ENCODE measurements at places on chromosomes 4 and X.

DNA sequence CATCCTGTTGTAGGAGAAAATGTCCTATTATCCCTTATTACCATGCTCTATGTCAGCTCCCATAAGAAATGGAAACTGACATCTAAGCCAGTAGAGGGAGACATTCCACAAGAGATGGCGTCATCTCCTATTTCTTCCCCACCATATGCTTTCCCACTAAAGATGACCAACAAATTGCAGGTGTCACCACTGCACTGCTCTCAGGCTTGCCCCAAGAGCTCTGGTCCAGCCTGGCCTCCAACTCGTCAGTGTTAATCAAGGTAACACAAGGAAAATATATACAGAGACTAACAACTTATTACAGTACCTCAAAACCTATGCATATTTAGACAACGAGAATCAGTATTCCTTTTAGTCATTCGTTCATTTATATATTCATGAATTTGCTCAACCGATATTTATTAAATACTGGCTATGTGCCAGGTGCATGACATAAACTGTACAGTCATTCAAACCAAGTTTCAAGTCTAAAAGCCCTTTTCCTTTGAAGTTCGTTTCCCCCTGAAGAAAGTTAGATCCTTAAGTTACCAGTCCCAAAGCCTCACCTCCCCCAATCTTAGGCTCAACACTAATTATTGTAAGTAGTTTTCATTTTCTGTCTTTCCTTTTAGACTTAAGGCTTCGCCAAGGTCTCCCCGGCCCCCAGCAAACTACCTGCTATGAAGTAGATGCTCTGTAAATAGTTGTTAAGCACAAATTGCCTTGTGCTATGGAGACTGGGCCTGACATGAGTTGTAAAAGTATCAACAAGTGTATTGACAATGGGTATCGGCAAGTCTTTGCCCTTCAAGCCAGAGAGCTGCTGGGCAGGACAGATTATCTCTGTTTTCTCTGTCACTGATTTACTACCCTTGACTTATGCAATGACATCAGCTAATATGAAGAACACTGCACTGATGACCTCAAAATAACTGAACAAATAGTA is 3.1 kb upstream of the FGB start:
- DNase-seq, result no peak

- no peak for DNase-seq
These were observed 259.7 kb downstream of the NKX6-1 start for GRCh38 chr4:84239278-84239845.

- DNase-seq, result no peak
These were observed 18.4 kb downstream of the MAGEB17 start for GRCh38 chrX:16185725-16186136.

DNA sequence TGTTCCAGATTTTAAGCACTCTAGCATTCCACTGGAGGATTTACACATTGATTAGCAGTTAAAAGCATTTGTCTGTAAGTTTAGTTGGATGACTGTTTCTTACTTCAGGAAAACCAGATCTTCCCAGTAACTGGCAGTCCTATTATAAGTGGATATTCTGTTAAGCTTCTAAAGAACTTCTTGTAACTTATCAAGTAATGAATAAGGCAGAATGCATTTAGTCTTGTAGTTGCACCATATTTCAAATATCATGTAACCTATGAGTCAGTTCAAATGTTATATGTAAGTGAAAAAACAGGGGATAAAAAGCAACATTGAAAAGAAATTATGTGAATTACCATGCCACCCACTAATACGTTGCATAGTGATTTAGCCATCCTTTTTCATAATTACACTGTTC is 30.2 kb upstream of the TENM3 start:
- DNase-seq, result no peak

GRCh38 chr4:104906276-104906675 is 240.4 kb upstream of the TET2 start:
- no peak for DNase-seq

DNA sequence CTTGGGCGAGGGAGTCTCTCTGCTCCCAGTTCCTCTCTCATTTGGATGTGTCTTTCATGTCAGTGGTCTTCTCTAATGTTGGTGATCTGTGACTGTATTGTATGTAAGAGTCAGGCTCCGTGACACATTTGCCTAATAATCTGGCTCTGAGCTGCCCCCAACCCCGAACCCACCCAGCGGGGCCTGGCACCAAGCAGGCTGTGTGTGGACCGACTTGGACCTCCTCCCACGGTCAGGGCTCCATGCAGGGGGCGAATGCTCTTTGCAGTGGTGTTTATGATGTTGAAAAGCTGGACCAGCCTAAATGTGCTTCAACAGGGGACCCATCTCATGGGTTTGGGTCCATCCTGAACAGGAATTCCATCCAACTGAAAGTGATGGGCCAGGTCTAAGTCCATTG is 47.0 kb upstream of the ADRA2C start:
- no peak for DNase-seq

Measured in activated naive CD4-positive, alpha-beta T cell treated with anti-CD3 and anti-CD28 coated beads for 36 hours (primary cell).